ENCODE measurements at places on chromosomes 6 and 20.

DNA sequence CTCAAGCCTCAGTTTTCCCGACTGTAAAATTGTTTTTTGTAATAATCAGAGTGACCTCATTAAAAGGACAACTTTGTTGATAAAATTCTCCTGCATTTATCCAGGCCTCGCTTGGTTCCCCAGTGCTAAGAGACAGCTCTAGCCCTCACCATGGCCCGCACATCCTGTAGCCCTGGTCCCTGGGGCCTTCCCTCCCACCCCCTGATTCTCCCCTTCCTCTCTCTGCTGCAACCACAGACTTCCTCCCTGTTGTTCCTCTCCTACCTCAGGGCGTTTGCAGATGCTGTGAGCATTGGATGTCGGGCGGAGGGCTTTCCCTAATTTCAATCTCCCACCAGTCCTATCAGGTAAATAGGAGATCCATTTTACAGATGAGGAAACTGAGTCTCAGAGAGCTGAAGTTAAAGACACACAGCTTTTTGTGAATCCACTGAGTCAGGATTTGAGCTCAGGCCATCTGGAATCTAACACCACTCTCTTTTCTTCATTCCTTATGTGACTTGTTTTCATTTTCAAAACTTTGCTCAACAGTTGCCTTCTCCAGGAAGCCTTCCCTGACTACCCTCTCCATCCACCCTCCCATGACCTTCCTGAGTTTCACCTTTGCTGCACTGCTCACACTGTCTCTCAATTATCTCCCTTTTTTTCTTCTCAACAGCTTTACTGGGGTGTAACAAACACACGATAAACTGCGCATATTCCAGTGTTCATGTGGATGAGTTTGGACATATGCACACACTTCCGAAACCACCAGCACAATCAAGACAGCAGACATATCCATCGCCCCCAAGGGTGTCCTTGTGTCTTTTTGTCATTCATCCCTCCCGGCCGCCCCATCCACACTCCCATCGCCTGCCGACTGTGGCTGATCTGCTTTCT is 107.1 kb downstream of the CEBPB start:
- no peak for DNase-seq

DNA sequence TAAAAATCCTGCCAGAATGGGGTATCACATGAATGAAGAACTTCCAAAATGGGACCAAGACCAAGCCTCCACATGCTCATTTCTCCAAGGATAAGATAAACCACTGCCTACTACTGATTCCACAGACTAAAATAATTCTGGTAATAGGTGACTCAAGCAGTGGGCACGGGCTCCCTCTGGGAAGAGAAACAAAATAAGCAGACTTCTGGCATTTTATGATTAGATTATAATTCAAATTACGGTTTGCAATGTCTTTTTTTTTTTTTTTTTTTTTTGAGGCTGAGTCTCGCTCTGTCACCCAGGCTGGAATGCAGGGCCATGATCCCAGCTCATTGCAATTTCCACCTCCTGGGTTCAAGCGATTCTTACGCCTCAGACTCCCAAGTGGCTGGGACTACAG is 16.0 kb downstream of the UQCC1 start:
- no peak for DNase-seq

DNA sequence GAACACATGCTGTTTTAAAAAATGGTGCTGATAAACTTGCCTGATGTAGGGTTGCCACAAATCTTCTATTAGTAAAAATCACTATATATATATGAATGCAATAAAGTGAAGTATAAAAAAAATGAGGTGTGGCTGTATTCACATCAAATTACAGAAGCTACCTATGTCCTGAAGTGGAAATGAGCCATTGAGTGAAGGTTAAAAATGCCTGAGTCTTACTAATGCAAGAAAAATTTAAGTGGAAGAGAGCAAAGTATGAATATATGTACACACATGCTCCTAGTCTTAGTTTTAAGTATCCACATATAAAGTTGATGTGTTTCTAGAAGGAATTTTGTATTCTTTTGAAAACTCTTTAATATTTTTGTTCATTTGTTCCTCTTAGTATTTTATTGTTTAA is 808.3 kb upstream of the MAN1A1 start:
- no peak for DNase-seq

- DNase-seq: no peak
Measured at GRCh38 chr6:84728602-84729001, 35.8 kb downstream of the TBX18 start.

- DNase-seq: no peak
Measured at GRCh38 chr6:36649701-36650484, 28.6 kb upstream of the CDKN1A start.

GRCh38 chr6:150761771-150762170 is 103.7 kb upstream of the MTHFD1L start:
- no peak for DNase-seq

- DNase-seq: no peak
Measured at GRCh38 chr20:50642288-50642803, 49.0 kb downstream of the RIPOR3 start.

GRCh38 chr6:18263418-18264218 is 712 bp downstream of the DEK start:
- no peak for DNase-seq

GRCh38 chr20:57053793-57054552 is 212.5 kb downstream of the BMP7 start:
- no peak for DNase-seq

DNA sequence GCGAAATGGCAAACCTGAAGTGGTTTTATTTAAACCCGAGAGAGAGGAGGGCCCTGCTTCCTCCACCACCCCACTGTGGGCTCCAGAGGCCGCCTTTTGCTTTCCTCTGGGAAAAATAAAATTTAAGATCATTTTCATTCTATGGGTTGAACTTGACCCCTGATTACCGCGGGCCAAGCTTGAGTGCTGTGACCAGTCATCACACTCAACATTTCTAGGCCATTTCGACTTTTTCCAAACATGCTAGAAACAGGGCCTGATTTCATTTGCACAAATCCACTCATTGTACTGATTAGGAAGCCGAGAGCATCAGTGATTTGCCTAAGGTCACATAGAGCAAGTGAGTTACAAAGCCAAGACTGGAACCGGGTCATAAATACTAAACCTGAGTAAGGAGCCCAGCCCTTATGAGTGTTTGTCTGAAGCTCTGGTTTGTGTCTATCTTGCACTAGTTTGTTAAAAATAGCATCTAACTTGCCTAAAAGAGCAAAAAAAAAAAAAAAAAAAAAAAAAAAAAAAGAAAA is 179.7 kb downstream of the DLL1 start:
- DNase-seq: no peak

GRCh38 chr20:9699181-9699580 is 139.7 kb downstream of the PAK5 start:
- no peak for DNase-seq

GRCh38 chr6:45718871-45719270 is 296.8 kb downstream of the CLIC5 start:
- DNase-seq: no peak

DNA sequence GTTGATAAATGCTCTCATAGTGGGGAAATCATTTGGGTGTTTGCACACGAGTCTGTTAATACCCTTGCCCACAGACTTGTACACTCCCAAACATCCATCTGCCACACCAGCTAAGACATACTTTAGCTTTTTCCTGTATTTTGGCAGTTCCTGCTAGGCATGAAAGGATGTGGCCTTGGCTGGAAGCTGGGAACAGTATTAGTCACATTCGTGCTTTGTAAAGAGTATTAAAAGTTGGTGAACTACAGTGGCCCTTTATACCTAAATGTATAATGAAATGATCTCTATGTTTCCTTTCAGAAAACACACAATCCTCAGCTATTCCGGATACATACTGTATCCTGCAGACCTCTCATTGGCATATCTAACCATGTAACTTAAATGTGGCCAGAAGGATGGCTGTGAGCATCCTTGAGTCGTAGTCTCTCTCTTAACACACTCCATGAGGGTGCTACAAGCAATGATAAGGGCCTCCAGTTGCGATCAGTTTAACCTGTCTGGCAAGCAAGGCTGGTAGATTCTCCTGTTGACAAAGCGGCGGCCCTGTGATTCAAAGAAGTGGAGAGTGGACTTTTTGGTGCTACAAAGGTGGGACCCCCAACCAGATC is 1.5 kb downstream of the LEMD2 start:
- DNase-seq: no peak
